ENCODE measurements at places on chromosomes 5 and 9. TPM values are rescaled to one million over a fixed set of nuclear protein-coding genes. Genes with fewer than 3 reads are reported as not detected.
A peak's percentile ranks its signal among the peaks of the same experiment; 100 is the strongest.

DNA sequence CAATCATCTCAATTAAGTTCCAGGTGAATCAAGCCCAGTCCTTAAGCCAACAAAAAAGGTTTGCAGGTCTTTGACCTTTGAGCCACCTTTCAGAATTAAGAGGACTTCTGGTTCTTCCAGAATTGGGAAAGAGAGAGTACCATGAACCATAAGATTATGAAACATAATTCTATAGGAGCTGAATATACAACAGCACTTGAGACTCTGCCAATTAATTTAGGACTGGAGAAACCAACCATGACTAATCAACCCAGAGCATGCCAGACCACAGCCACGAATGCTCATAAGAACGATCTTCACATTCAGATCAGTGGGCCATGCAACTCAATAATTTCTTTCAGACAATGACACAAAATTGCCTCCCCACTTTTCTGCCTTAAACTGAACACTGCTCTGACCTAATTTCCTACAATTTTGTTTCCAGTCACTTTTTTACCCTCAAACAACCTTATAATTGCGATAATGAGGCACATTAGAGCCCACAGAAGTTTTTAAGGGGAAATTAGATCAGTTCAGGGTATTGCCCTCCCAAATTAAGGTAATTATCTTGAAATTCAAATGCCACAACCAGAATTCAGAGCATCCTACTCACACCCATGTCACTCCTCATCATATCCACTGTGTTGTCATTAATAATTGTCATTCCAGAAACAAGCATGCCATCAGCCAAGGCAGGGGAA lies 213.4 kb downstream of the ATPSCKMT start:
- DNase-seq = no peak

DNA sequence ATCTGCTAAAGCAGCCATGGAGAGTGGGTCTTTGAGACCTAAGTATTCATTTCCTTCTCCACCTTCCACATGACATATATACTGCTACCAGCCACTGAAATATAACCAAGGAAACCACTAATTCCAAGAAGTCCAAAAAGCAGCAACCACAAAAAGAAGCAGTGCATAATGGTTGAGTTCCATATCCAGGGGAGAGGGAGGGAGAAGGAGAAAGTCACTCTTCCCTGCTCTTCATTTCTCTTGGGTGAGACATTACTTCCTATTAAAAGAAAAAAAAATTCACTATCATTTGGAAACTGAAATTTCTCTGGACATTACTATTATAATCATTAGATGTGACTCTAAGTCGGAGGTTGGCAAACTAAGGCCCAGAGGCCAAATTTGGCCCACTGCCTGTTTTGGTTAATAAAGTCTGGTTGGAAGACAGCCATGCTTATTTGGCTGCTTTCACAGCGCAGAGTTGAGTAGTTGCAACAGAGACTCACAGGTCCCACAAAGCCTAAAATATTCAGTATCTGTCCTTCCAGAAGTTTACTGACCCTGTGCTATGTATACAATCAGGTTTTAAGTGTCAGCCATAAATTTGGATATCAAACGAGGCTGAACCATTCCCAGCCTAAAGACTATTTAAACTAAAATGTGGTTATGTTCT lies 168.6 kb downstream of the MPDZ start:
- peak; percentile 51 for DNase-seq

GRCh38 chr9:100639854-100640253 lies 62.0 kb downstream of the CAVIN4 start:
- DNase-seq = no peak

The LRRC70 gene
- 4.1 TPM for polyA plus RNA-seq

The SOHLH1 gene
- not detected for polyA plus RNA-seq

Measured in lung (tissue), 17 donors.